ENCODE measurements at places on chromosomes 2 and 18.

- DNase-seq = no peak
These were observed 102.0 kb downstream of the DCDC2C start for GRCh38 chr2:3805201-3805939.

DNA sequence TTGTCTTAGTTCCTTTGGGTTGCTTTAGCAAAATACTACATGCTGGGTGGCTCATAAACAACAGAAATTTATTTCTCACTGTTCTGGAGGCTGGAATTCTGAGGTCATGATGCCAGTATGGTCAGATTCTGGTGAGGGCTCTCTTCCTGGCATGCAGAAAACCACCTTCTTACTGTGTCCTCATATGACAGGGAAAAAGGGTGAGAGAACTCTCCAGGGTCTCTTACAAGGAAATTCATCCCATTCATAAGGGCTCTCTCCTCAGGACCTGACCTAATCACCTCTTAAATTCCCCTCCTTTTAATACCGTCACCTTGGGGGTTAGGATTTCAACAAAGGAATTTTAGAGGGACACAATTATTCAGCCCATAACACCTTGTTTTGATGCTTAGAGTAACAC lies 243.1 kb upstream of the TNP1 start:
- no peak for DNase-seq

- no peak for DNase-seq
These were observed 21.3 kb downstream of the COMMD1 start for GRCh38 chr2:61926531-61927477.

- no peak for DNase-seq
These were observed 41.0 kb downstream of the NFATC1 start for GRCh38 chr18:79436556-79437275.

DNA sequence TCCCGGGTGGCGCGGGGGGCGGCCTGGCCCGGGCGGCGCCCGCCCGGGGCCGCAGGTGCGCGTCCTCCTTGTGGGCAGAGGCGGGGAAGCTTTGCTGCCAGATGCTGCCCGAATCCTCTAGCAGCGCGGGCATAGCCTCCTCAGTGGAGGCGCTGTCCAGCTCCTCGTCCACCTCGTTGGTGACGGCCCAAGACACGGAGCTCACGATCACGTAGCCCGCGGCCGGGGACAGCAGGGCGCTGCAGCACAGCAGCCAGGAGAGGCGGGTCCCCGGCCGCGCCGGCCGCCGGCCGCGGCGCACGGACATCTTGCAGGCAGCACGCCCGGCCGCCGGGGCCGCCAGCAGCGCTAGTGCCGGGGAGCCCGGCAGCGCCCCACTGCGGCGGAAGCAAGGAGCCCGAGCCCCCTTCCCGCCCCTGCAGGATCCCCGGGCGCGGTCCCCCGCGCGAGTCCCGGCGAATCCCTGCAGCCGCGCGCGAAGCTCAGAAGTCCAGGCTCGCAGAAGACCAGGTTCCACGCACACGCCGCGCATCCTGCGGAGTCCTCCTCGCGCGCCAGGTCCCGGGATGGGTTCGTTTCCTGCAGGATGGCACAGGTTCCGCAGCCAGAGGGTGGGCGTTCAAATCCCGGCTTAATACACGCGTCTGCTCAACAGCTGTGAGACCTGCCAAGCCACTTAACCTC lies at the start of gene CREG2:
TSS of gene CREG2 (minus strand) at position 353 of the 684 bp plus-strand sequence. CDS start at position 307, 46 bp downstream.
- DNase-seq = peak; percentile 54

Data from liver (tissue), 10 donors.